Suppressor macrophage treated with lipopolysaccharide for 4 hours (primary cell): ENCODE measurements at places on chromosomes 3 and 15.

DNA sequence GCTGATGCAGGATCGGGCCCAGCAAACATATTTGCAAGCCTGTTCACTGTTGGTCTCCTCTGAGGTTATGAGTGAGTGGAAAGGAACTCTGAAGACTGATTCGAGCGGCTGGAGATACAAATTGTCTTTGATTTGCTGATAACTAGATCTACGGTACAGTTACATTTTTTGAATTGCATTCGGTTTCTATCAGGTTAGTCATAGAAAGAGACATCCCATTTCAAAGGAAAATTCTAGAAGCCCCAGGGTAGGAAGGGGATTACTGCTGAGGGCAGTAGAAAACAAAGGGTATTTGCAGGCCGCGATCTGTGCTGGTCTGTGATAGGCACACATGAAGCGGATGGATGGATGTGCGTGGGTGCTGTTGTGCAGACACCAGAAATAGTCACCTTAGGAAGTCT is 228.4 kb downstream of the ITPR1 start:
- no peak for DNase-seq

GRCh38 chr3:127706312-127706711 is 33.6 kb downstream of the ABTB1 start:
- DNase-seq, result no peak

DNA sequence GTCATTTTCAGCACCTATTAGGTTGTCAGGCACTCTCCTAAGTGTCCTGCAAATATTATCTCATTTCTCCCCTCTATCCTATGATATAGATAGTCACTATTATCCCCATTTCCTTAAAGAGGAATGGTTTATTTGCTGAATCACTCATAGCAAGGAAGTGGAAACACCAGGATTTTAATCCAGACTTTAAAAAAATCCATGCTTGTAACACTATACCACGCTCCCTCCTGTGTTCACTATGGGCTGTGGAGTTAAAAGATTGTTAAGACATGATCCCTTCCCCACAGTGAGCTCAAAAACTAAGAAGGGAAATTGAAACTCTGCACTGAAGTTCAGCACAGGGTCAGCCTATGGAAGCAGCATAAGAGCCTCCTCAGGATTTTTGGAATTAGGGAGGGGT is 60.2 kb downstream of the TMEM39A start:
- DNase-seq, result no peak

- DNase-seq, result peak; percentile 74
Observed at GRCh38 chr3:196268284-196269163, 19.0 kb downstream of the PCYT1A start.

DNA sequence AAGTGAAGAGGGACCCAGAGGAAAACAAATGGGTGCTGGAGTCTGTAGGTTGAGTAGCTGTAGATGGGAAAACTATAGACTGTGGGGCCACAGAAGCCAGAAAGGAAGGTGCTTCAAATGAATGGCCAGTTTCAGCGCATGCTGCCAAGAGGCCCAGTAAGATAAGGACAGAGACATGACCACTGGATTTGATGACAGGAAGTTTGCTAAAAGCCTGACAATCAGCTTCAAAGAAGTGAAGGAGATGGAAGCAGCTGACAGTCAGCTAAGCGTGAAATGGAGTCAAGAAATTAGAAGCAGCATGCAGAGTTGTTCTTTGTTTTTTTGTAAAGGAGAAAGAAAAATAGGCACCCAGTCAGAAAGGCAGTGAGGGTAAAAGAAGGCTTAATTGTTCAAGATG is 24.9 kb downstream of the TXNRD3 start:
- no peak for DNase-seq

DNA sequence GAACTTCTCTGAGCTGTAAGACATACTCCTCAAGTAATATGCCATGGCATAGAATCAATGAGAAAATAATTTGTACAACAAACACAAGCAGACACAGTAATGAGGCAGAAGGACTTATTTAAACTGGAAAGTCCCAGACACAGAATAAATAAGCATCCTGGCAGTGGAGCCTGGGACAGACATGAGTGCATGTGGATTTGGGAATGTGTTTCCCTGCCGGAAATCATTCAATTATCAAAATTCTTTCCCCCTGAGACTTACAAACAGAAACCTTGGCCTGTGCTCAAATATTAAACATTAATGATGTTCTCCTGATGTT is 520.1 kb downstream of the ROBO1 start:
- no peak for DNase-seq

GRCh38 chr3:32791833-32792232 is 26.0 kb upstream of the TRIM71 start:
- DNase-seq, result no peak

DNA sequence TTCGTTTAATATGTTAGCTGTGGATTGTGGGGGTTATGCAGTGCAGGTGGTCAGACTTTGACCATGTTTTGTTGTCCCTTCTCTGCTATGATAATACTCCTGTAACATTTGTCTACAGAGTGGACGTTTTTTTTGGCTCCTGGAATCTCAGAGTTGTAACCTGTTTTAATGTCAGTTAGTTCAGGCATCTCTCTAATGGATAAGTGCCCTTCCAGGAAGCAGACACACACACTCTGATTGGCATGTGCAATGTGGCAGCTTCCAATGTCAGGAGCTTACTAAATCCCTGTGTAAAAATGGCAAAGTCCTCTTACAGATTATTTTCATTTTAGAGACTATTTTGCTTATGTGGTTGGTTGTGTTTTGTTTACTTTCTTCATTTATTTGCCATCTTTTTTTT is 222.2 kb upstream of the ARPP21 start:
- DNase-seq, result no peak

DNA sequence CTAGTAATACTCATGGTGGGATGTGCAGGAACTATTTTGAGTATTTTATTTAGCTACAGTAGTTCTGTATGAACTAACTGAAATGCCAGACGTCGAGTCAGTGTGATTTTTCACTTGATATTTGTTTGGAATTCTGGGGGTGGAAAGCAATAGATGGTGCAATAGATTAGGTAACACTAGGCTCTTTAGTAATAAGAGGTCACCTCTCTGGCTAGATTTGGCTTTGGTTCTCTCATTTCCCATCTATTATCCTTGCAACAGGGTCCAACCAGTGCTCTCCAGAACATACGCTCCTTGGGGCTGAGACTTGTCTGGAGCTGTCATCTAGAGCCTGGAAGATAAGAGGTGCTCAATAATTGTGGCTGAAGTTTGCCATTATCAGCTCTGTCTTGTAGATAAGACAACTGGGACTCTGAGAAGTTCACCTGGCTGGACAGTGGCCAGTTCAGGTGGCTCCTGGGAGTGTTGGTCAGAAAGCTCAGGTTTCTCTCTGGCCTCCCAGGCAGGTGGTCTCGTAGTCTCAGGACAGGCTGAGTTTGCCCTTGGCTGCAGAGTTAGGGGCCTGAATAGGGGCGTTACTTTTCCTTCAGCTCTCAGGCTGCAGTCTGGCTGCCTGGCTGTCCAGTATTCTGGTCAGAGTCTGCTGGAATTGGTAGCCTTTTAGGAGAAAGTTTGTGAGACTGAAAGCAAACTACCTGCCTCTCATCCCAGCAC is 277.5 kb upstream of the RGMA start:
- no peak for DNase-seq

- DNase-seq, result peak; percentile 86
Observed at GRCh38 chr3:121660356-121661171, at the start of gene HCLS1. HCLS1 (minus strand) TSS chr3:121660903; CDS start chr3:121658347, 2,556 bp downstream.

- peak; percentile 9 for DNase-seq
Observed at GRCh38 chr3:130341388-130341787, 4.1 kb upstream of the COL6A5 start.

DNA sequence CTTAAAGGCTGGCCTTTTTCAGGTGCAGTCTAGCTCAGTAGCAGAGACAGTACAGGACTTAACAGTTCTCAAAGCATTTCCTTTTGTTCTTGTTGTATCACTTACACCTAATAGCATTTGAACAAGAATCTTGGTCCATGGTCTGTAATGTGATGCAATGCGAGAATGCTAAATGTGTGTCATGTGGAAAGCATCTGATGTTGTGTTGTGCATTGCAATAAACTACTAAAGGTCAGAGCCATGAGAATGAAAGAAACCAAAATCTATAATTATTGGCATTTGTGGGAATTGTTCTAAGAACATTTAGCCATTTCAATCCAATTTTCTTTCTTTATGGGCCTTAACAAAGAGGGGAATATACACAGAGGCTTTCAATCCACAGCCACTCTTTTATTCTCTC is 324.5 kb upstream of the ROBO2 start:
- no peak for DNase-seq

GRCh38 chr15:66898656-66899386 is 166.6 kb upstream of the SMAD3 start:
- no peak for DNase-seq

GRCh38 chr15:73239564-73240215 is 129.1 kb downstream of the HCN4 start:
- no peak for DNase-seq

GRCh38 chr15:57684491-57685151 is 21.9 kb upstream of the POLR2M start:
- no peak for DNase-seq

GRCh38 chr3:42894698-42895579 is 11.0 kb upstream of the ZNF662 start:
- no peak for DNase-seq

DNA sequence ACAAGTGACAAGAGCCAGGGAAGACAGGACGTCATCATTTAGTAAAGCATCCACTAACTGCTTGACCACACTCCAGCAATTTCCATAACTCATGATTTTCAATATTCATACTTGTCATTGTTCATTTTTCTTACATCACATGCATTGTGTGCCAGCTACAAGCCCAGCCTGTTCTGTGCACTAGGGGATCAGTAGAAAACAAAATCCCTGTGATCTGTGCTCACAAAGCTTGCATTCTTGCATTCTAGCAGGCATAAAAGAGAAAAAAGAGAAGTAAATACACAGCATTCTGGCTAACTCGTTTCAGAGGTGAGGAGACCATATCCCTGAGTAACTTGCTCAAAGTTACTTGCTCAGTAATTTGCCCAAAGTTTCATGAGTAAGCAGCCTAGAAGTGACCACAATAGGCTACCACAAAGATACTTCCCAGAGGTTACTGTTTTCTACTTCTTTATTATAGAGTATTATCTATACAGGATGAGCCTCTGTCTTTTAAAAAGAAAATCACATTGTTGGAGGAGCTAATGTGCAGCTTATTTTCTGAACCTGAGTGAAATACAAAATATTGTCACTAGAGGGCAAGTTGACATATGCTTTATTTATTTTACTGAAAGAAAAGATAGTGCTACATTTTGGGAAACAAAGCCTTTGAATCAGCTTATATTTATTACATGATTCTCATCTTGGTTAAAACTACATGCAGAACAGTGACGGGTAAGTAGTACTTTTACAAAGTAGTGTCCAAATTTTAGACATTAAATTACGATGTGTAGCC is 701.4 kb upstream of the LMCD1 start:
- DNase-seq, result no peak

DNA sequence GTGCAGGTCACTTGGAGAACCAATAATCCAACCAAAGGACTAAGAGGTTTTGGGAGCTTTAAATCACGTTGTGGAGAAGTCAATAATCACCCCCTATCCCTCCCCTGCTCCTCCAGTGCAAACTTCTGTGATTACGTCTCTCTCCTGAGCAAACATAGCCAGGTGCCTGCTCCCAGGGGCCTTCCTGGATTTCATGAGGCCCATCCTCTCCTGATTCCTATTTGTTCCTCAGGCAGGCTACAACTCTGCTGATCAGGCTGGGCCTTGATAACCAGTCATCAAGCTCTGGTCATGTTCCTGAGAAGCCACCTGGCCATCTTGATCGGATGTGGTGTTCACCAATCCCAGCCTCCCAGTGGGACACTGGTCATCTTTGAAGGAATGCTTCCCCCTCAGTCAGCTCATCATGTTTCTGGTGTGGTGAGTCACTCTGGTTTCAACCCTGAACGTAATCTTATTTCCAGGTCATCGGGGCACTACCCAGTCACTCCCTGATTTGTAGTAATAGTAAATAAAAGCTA is 2.9 kb upstream of the ZNF710 start:
- peak; percentile 58 for DNase-seq

DNA sequence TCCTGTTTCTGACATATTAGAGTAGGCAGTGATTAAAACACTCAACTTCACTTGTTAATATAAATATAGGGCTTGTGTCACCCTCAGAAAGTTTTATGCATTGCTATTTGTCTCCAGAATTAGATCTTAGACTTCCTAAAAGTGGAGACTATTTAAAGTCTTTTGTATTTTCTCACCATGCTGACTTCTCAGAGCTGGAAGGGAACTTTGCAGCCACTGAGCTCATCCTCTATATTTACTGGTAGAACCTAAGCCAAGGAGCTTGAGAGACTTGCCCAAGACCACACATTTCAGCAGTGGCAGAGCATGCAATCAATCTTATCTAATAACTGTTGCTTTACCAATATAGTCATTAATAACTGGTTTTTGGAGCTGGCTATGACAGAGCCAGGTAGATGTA is 53.2 kb downstream of the STAC start:
- DNase-seq, result no peak

DNA sequence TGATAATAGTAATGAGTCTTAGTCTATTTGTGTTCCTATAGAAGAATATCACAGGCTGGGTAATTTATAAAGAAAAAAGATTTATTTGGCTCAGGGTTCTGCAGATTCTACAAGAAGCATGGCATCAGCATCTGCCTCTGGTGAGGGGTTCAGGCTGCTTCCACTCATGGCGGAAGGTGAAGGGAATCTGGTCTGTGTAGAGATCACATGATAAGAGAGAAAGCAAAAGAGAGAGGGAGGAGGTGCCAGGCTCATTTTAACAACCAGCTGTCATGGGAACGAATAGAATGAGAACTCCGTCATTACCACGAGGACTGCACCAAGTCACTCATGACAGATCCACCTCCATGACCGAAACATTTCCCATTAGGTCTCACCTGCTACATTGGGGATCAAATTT is 664.0 kb upstream of the SGO1 start:
- DNase-seq, result no peak

- no peak for DNase-seq
Observed at GRCh38 chr3:53552730-53553129, 58.3 kb downstream of the CACNA1D start.

DNA sequence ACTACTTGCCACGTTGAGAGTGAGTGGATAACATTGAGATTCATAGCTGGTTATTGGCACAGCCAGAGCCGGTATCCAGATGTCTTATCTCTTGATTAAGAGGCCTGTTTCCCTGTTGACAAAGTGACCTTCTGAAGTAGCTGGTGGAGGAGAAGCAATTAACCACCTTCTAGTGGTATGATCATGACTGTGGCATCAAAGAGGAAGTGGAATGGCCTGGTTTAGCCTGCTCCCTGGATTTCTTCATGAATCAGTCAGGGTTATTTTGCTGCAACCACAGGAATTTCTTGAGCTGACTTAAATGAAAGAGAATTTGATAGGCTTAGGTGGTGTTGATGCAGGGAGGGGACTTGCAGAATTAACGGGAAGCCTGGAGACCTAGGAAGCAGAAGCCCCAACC is 398.3 kb downstream of the MFSD1 start:
- DNase-seq, result peak; percentile 40
